M059J (cell line): ENCODE measurements at places on chromosomes 1 and 21.

DNA sequence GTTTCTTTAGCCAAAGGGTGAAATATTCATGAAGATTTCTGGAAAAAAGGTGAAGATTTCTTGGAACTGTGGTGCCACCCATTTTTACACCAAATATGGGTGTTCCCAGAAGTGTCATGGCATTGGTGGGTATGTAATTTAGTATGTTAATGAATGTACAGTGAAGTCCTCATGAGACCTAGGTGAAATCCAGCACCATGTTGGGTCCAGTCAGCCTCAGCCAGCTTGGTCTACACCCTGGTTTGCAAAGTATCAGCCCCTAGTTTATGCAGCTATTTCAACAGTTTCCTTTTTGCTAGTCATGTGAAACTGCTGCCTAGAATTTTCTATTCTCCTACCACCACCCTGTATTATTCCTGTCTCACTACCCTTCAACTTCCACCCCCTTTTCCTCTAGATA is 63.1 kb upstream of the CXADR start:
- no peak for DNase-seq

DNA sequence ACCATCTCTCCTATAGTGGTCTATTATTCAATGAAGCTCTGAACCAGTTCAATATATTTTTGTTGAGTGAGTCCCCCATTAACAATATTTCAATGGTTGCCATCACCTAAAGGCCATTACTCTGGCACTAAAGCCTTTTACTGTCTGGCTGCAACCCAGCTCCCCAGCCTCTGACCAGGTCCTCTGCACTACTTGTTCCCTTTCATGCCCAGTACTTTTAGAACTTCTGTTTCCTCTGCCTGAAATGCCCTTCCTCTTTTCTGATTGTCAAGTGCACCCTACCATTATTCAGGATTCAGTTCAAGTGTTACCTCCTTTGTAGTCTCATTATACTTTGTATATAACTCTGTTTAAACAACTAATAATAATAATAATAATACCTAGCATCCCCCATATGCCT is 30.4 kb upstream of the ZFYVE9 start:
- DNase-seq, result no peak

DNA sequence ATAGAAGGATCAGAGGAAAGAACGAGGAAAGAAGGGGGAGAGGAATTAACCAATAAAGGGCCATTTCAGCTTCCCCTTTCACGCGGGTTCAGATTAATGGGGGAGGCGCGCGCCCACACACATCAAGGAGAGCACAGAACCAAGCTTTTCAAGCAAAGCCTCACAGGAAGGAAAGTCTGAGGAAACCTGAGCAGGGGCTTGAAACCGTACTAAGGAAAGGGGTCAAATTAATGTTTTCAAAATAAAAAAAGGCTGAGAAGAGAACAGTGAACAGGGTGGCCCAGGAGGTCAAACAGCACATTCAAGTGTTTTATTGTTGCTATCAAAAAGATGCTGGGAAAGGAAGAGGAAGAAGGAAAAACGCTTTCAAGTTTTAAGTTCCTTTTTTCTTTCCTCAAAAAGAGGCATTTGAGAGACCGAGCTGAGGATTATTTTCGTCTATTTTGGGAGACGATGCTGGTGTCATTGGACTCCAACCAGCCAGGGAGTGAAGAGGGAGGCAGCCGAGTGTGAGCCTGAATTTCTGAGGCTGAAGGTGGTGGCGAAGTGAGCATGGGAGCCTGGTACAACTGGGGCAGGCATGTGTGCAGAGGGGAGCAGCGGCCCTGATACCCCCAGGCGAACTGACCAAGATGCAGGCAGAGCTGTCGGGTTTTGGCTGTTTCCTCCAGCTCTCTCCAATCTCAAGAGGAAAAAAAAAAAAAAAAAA is 88.4 kb downstream of the PROX1 start:
- DNase-seq, result no peak

GRCh38 chr21:42690586-42690985 is 37.2 kb downstream of the PDE9A start:
- no peak for DNase-seq

DNA sequence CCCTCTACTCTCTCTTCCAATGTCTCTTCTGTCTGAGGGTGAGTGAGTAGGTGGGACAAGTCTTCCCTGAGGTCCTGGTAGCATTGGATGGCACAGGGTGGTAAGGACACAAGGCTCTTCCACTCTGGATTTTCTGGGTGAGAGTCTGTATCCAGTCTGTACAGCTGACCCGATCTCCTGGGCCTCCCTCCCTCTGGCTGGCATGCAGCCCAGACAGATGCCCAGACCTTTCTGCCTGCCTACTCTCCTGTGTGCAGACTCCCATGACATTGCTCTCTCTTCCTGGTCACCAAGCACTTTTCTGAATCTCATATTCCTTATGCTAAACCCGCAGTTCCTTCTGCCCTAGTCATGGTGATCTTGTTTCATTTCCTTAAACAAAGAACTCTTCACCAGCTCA is 100.3 kb downstream of the GRIK3 start:
- DNase-seq, result no peak

DNA sequence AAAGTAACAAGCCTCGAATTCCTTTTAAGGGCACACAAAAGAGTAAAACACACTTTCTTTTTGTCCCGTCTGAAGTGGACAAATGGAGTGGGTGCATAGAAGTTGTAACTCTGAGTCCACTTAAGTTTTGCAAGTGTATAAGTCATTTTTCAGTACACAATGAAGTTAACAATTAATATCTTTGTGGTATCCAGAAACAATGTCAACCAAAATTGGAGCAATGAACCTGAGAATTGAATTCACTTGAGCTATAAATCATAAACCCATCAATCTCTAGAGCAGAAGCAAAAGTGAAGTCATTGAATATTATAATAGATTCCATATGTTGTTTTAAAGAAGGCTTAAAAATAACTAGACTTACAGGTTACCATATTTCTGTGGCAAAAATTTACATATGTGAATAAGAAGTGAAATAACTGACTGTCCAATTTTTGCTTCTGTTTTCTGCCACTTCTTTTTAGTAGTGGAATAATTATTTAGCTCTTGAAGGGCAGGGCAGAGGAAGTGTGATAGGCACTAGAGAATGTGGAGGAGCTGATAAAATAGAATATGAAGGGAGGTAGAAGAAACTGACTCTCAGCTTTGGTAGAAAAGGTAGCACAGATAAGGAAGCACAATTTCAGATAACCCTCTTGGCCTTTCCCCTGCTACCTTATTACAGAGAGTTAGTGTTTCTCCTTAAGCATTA is 73.9 kb upstream of the RGL1 start:
- DNase-seq, result no peak

DNA sequence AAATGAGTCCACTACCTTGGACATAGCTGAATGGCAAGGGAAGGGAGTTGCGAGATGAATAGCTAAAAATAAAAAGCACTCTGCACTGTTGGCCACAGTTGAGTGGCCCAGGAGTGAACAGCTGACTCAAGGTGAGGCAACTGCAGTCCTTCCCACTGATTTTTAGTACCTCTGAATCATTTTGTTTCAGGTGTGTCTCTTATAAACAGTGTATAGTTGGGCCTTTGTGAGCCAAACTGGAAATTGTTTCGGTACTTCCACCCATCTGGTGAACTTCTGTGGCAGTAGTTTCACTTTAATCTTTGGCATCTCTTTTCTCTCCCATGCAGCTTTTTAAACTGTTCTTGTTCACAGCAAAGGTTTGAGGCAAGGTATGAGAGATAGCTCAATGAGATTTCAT is 122.7 kb downstream of the VAV3 start:
- DNase-seq, result no peak

- peak; percentile 99 for DNase-seq
Measured at GRCh38 chr1:235069577-235070563, 58.8 kb downstream of the TOMM20 start.

- no peak for DNase-seq
Measured at GRCh38 chr21:25298512-25299491, 308.5 kb downstream of the MRPL39 start.

GRCh38 chr1:44262414-44262813 is 49.1 kb downstream of the DMAP1 start:
- no peak for DNase-seq

- no peak for DNase-seq
Measured at GRCh38 chr1:16140068-16140596, 15.7 kb downstream of the EPHA2 start.

GRCh38 chr1:8002329-8002910 is 23.7 kb downstream of the ERRFI1 start:
- DNase-seq, result no peak

- DNase-seq, result peak; percentile 20
Measured at GRCh38 chr1:83747853-83748482, 251.0 kb downstream of the TTLL7 start.

DNA sequence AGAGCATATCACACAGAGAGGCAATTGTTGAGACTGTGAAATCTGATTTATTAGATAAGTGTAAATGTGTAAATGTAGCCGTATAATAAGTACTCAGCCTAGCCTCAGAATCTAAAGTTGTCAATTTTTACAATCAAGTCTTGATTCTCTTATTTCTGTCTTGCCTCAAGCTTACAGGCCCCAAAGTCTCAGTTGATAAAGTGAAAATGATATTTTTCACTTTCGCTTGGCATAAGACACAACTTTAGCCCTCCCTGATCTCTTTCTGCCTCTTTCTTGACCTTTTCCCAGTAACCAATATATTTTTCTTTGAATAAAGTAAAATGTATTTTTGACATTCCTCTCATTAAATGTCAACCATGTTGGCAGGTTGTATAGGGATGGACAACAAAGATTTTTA is 10.7 kb downstream of the CD5L start:
- DNase-seq, result no peak

GRCh38 chr21:36134803-36135390 is at the start of gene CBR3:
TSS of gene CBR3 (plus strand) at chr21:36135079. CDS start at chr21:36135193, 114 bp downstream.
- peak; percentile 81 for DNase-seq

- DNase-seq, result peak; percentile 17
Measured at GRCh38 chr1:223183268-223183862, 40.3 kb upstream of the TLR5 start.

GRCh38 chr21:44475266-44475845 is 20.0 kb downstream of the LRRC3 start:
- no peak for DNase-seq

GRCh38 chr1:177411381-177411780 is 240.6 kb downstream of the BRINP2 start:
- DNase-seq, result no peak

- no peak for DNase-seq
Measured at GRCh38 chr1:86362807-86363206, 33.3 kb downstream of the ODF2L start.

DNA sequence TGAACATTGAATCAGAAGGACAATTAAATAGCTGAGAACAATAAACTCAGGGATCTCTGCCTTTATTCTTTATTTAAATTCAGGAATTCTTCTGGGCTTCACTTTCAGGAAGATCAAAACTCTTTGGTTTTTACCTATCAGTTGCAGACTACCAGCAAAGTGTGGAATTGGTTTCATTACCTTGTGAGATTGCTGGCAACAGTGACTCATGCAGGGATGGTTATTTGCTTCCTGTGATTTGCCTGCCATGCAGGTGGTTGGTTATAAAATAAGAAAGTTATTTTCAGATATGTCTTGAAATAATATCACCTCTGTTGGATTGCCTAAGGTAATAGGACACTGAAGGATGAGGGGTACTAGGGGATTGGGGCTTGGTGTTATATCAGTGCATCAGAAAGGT is 204.6 kb downstream of the PTBP2 start:
- peak; percentile 24 for DNase-seq

DNA sequence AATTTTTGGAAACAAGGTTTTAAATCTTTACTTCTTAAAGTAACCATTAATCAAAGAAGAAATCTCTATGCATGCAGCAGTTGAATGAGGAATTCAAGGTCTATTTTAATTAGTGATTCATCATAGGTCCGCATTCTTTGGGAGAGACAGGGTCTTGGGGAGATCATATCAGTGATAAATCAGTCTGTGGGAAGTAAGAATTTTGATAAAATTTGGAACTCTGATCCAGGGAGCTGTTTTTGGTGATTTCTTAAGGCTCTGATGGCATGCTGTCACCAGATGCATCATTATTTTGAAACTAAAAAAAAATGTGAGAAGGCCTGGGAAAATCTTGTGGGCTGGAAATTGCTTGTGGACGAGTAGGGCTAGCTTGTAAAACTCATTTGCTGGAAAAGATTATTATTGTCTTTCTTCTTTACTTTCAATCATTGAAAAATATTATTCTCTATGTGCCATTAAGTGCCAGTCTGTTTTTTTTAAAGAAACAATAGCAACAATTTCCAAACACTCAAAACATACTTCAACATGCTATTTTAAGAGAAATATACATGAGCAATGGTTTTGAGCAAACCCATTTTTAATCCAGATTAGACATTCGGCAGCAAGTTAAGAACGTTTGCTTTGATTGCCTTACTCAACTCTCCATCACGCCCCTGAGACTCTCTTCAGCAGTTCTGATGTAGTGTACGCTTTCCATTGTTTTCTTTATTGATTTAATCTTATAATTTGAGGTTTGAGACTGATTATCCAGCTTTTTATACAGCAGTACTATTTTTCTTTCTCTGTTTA is 62.6 kb downstream of the ZBTB18 start:
- DNase-seq, result peak; percentile 94

DNA sequence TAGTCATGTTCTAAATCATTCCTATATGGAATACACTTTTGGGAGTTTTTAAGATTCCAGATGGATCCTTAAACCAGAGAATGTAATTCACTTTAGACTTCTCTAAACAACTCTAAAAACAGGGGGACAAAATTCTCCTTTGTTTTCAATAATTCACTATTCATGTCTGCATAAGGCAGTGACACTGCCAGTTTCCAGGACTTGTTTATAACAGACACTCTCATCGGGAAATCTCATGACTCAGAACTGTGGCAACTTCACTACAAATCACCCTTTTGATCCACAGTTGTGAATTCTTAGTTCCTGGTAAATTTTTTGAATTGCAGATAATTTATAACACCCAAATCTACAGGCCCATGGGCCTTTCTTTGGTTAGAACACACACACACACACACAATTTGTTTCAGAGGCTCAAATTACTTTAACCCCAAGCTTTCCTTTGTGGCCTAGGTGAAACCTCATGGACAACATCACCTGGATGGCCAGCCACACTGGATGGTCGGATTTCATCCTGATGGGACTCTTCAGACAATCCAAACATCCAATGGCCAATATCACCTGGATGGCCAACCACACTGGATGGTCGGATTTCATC is at the start of gene OR2T4:
OR2T4 (plus strand) TSS at position 545 of the 595 bp plus-strand sequence; CDS start at position 545, 0 bp downstream.
- DNase-seq, result no peak

DNA sequence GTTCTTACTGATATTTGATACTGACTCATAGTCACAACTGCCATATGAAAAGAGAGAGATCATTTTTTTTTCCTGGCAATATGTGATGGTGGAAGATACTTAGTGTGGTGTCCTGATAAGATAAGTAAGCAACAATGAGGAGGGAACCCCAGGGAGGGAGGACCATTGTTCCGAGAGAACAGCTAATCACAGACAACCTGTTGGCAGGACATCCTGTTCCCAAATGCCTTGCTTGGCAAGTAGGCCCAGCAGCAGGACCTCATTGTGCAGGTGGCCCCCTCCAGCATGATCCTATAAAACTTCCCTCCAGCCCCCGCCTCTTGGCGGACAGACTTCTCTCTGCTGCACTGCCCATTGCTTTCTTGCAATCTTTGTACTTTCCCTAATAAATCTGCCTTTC is 329.4 kb upstream of the CHRM3 start:
- no peak for DNase-seq
